ENCODE measurements at places on chromosomes 5 and 9. TPM values are rescaled to one million over a fixed set of nuclear protein-coding genes. Genes with fewer than 3 reads are reported as not detected.

Gene LCN9
- not detected for total RNA-seq

Gene CORO2A
- total RNA-seq, result 1.7 TPM

Gene TPPP
- 0.14 TPM for total RNA-seq

GRCh38 chr5:143047091-143047490, 276.9 kb downstream of the ARHGAP26 start:
- DNase-seq, result no peak

GRCh38 chr9:128523199-128523925, 18.8 kb downstream of the GLE1 start:
- DNase-seq, result peak; percentile 63

All from dermis blood vessel endothelial cell (primary cell).